ENCODE measurements at places on chromosomes 5 and 9. TPM values are rescaled to one million over a fixed set of nuclear protein-coding genes. Genes with fewer than 3 reads are reported as not detected.

GRCh38 chr5:135218790-135219568 is 180.1 kb downstream of the MACROH2A1 start:
- DNase-seq: no peak

DNA sequence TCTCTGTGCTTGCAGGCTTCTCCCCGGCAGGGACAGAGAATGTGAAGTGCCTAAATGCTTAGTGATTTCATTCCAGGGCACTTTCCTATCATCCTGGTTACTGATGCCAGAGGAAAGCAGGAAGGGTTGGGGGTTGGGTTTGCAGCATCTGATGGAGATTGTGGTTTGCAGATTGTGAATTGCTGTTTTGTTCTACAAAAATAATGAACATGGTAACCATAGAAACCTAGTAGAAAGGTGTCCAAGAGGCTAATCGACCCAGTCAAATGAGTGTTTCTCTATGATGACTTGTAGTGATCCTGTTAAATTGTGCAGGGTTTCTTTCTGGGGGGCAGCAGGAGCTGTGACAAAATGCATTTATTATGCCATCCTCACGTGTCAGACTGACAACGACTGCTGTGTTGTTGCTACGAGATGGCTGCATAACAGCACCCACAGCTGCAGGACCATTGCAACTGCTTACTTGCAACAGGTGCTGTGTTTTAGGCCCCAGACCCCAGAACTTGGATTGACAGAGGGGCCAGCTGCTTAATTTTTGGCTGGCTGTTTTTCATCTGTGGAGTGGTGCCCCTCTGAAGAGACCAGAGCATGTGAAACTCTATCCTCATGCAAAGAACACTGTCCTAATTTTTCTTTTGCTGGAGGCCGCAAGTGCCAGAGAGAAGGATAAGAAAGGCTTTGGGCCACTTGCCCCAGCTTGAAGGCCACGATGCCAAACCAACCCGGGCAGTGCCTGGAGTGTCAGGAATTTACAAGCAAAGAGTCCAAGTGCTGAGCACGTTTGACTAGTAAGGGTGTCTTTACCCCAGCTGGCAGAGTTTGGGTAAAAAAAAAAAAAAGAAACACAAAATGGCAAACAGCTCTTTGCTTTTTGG is 397.8 kb downstream of the GADD45G start:
- DNase-seq: no peak

GRCh38 chr5:17219006-17219422 is 1.6 kb downstream of the BASP1 start:
- no peak for DNase-seq

GRCh38 chr5:146820987-146821386 is 57.6 kb downstream of the PPP2R2B start:
- no peak for DNase-seq

The PCDHGA2 gene
- polyA plus RNA-seq: 0.25 TPM
